ENCODE measurements at places on chromosomes 2 and 18. TPM values are rescaled to one million over a fixed set of nuclear protein-coding genes. Genes with fewer than 3 reads are reported as not detected.

WDSUB1 gene
- total RNA-seq, result 5.7 TPM

GPD2 gene
- total RNA-seq, result 15.7 TPM

NDUFB3 gene
- 121 TPM for total RNA-seq

DNA sequence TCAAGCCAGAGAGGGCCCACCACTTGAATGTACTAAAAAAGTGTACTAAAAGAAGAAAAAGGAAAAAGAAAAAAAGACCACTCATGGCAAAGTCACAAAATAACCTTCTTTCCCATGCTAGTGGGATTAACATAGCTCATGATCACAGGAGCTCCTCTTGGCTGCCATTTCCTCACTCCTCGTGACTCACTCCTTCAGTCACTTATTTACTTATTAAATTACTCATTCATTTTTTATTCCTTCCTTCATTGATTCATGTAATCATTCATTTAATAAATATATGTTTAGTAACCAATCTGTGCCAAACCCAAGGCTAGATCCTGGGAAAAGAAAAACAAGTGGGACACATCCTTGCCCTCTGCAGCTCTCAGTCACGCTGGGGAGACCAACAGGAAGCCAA is 300.5 kb downstream of the INSIG2 start:
- DNase-seq, result no peak

MDH1B gene
- 0.20 TPM for total RNA-seq

DNA sequence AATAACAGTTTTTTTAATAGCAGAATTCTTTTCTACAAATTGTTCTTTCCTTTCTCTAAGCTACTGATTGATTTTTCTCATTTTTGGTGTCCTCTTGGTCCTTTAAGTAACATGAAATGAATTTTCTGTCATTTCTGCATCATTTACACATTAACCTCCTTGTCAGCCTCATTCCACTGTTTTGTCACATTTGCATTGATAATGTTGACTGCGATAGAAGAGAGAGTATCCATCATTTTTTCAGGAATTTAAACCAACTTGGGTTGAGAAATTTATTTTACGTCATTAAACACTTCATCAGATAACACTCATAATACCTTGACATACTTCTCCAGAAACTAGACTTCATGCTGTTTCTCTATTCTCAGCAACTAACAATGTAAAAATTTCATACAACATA is 422.2 kb downstream of the LRRTM4 start:
- no peak for DNase-seq

DNA sequence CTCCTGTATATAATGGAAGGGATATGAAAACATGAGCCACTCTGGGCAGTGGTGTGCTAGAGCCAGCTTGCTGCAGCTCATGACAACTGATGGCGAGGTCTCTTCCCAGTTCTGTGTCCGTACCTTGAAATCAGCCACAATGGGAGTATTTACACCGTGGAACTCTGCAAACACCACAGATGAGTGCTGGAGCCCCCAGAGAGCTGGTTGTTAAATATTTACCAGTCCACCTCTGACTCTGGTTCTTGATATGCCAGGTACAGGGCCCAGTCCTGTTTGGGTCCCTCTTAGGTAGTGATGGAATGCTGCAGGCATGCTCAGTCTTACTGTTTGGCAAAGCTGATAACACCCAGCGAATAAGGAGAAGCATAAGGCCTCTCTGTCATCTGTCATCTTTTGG is 116.1 kb upstream of the GLI2 start:
- DNase-seq, result no peak

CRACDL gene
- total RNA-seq, result 0.32 TPM

DNA sequence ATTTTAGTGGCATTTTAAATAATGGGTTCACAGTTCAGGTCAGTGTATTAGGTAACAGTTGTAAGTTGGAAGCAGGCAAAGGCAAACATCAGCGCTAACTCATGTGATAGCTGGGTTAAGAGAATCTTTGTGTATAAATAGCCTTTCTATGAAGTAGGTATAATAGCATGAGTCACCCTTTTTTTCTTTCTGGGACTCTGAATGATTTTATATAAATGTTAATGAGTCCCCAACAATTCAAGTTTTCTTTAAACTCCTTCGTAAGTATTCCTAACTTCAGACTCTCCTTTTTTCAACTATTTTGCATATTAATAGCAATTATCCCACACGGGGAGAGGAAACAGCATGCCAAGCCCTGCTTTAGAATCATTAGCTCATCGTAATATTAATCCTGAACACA is 384.3 kb downstream of the PIK3C3 start:
- no peak for DNase-seq

MSTN gene
- total RNA-seq, result not detected

- DNase-seq, result no peak
Measured at GRCh38 chr2:60728855-60729254, 27.2 kb upstream of the PAPOLG start.

OBSL1 gene
- total RNA-seq, result 0.24 TPM
